Stimulated activated CD4-positive, alpha-beta T cell treated with anti-CD3 and anti-CD28 coated beads, Interleukin-12 subunit alpha, Interleukin-12 subunit beta, amount 100 ng/mL, for 48 hours (primary cell): ENCODE measurements at places on chromosomes 16 and 17.

GRCh38 chr16:12829096-12829888 lies 25.6 kb upstream of the CPPED1 start:
- DNase-seq, result no peak

- DNase-seq, result no peak
Observed at GRCh38 chr17:80319999-80320344, 59.3 kb downstream of the RNF213 start.

DNA sequence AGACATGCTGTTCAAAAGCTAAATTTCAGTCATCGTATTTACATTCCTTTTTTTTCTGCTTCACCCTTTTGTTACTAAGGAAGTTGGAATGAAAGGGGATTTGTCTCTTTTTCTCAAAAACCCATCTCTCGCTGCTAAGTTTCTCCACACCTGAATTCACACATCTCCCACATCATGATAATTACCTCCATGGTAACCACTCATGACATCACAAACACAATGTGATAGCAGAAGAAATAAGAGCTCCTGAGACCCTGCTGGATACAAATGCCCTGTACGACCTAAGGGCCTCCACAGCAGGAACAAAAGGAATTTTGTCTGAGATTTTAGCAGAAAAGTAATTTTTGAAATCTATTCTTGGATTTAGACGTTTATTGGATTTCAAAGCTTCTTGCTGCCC lies 82.6 kb upstream of the GNAO1 start:
- no peak for DNase-seq

- DNase-seq, result no peak
Observed at GRCh38 chr17:41103896-41104295, 1.3 kb upstream of the KRTAP4-9 start.

- DNase-seq, result no peak
Observed at GRCh38 chr16:28492511-28492910, 637 bp upstream of the CLN3 start.

DNA sequence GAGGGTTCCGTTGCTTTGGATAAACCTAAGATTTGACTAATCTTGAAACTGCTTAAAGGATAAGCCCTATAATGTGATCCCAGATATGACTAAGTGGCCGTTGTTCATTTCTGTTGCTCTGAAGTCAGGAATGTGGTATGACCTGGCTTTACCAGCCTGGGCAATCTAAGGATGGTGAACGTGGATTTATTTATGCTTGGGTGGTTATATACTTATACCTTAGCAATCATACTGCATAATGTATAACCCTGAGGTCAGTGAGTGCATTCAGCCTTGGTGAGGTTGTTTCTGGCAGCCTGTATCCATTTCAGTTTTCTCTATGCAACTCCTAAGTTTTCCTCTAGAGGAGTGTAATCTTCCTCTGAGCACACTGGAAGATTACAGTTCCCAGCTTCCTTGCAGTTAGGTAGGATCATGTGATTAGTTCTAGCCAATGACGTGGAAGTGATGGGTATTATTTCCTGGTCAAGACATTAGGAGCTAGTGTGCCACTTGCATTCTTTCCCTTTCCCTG lies 41.9 kb downstream of the FTO start:
- no peak for DNase-seq

DNA sequence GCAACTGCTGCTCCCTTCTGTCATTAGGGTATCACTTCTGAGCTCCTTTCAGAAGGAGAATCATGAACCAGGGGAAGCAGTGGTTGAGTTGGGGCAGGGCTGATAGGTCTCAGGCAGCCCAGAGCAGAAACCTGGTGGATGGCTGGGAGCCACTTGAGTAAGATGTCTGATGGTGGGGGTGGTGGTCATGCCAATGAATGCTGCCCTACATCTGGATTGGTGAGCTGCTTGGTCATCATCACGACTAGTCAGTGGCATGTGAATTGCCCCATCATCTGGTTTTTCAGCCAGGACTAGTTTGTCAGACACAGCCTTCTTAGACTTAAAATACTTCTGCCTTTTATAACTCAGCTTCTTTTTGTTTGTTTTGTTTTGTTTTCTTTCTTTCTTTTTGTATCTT lies 2.6 kb downstream of the GID4 start:
- no peak for DNase-seq

GRCh38 chr16:1144476-1145382 lies 8.2 kb upstream of the CACNA1H start:
- no peak for DNase-seq

DNA sequence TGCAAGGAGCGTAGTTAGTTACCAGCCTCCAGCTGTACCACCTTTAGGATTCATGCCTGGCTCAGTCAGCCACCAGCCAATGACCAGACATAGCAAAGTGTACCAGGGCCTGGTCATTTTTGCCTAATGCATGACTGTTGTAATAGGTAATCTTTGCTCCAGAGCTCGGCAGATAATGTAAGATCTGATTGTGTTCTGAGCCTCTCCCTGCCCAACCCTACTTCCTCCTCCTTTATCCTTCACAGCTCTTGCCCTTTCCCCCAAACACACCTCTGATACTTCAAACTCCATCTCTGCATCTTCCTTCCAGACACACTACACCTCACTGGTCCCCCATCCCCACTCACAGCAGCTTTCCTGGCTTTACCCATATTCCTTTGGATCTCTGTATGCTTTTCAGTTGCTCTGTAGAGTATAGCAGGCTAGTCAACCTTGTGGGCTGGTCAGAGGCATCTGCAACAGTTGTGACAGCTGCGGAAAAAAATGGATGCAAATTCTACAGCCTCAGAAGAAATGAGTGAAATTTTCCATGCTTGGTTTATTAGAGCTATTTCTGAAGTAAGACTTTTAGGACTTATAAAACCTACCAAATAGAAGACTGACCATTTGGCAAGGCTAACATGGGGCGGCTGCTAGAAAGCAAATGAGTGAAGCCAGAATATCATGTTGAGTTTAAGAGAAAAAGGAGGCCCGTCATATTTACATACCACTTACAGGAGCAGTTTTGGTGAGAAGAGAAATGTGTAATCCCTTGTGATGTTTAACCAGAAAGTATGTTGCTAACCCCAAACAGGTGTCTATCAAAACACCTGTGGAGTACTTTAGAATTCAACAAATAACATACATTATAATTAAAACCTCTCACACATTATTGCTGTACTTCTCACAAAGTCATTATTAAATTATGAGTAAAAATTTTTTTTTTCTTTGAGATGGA lies 19.9 kb upstream of the C16orf87 start:
- no peak for DNase-seq

- DNase-seq, result no peak
Observed at GRCh38 chr17:71801301-71801700, 319.5 kb upstream of the SOX9 start.

- no peak for DNase-seq
Observed at GRCh38 chr16:19914877-19915276, 30.2 kb upstream of the GPRC5B start.

DNA sequence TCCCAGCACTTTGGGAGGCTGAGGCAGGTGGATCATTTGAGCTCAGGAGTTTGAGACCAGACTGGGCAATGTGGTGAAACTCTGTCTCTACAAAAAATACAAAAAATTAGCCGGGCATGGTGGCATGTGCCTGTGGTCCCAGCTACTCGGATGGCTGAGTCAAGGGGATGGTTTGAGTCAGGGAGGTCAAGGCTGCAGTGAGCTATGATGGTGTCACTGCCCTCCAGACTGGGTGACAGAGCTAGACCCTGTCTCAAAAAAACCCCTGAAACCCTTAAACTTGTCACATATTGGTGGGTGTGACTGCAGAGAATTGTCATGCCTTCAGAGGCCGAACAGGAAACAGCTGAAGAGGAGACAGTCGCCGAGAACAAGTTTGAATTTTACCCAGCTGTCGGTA lies 13.4 kb downstream of the RPTOR start:
- DNase-seq, result no peak

DNA sequence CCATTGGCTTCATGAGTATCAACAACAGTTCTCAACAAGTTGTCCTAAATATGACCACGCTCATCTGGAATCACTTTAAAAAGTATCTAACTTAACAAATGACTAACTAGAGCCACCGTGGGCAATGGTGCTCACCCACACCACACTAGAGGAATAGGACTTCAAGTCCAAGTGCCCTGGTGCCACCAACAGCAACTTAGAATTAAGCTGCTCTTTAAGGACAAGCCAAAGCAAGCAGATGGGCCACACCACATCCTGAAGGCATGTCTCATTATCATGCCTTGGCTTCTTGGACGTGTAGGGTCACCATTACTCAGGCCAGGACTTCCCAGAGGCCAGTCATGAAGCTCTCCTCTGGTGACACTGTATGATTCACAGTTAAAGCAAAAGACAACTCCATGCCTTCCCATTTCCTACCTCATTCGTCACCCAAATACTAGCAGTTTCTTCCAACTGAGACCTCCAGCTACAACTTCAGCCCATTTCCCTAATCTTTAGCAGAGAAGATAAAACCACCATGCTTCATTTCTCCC lies 9.4 kb upstream of the SLC6A4 start:
- no peak for DNase-seq

DNA sequence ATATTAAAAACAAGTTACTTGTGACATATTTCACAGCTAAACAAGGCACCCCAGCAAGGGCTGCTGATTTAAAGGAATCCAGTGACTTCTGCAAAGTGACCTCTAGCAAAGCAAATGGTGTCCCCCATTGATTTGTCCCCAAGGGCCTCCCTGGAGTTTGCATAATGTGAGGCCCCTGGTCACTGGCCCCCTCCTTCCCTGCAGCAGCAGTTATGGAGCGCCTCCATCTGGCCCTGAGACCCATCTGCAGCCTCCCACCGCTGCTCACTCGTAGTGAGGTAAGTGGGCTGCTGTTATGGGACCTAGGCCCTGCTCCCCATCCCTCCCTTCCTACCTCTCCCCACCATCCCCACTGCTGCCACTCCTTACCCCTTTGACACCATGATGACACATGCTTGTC lies 19.6 kb upstream of the EEF2K start:
- no peak for DNase-seq

DNA sequence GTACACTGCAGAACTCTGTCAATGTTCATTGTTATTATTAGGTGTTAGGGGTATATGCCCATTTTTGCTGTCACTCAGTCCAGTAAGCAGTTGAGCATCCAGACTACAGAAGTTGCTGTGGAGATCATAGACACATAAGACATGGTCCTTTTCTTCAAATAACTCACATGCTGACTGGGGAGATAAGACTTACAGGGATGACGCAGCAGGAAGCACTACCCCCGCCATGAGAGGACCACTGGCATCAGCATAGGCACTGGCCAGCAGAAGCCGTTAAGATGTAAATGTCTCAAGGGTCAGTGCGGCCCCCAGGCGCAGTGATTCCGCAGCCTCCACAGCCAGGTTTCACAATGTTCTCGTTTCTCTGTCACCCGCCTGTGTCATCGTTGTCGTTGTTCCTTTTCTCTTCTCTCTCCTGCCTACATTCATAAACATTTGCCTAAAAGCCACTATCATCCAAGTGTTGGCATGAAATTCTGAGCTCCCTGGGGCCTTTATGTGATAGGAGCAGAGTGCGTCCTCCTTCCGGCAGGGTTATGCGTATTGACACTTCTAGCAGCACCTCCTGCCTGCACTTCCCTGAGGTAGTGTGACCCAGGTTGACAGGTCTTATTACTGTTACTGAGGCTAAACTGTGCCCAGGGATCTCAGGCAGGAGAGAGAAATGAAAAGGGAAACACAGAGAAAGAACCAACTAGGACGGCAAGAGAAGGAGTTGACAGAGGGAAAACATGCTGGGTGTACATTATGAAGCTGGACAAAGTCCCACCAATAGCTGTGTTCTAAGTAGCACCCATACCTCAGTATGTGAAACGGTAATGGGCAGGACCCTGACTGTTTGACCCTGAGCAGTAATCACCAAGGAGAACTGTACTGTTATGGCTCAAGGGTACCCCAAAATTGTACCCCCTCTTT lies 17.9 kb downstream of the TANGO6 start:
- no peak for DNase-seq

GRCh38 chr17:55124730-55125360 lies 139.9 kb upstream of the HLF start:
- DNase-seq, result no peak

GRCh38 chr16:4091240-4092012 lies 24.8 kb downstream of the ADCY9 start:
- DNase-seq, result no peak

DNA sequence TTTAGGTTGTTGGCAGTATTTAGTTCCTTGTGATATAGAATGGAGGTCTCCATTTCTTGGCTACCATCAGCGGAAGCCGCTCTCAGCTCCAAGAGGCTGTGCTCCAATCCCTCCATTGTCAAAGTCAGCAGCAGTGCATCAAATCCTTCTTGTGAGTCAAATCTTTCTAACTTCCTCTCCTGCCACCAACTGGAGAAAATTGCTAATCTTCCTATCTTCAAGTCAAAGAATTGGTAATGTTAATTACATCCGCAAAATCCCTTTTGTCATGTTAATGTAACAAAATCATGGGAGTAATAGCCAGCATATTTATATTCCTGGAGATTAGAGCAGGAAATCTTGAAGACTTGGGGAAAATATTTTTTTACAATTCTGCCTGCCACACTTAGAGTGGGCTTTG lies 436.4 kb upstream of the DYNLRB2 start:
- no peak for DNase-seq

DNA sequence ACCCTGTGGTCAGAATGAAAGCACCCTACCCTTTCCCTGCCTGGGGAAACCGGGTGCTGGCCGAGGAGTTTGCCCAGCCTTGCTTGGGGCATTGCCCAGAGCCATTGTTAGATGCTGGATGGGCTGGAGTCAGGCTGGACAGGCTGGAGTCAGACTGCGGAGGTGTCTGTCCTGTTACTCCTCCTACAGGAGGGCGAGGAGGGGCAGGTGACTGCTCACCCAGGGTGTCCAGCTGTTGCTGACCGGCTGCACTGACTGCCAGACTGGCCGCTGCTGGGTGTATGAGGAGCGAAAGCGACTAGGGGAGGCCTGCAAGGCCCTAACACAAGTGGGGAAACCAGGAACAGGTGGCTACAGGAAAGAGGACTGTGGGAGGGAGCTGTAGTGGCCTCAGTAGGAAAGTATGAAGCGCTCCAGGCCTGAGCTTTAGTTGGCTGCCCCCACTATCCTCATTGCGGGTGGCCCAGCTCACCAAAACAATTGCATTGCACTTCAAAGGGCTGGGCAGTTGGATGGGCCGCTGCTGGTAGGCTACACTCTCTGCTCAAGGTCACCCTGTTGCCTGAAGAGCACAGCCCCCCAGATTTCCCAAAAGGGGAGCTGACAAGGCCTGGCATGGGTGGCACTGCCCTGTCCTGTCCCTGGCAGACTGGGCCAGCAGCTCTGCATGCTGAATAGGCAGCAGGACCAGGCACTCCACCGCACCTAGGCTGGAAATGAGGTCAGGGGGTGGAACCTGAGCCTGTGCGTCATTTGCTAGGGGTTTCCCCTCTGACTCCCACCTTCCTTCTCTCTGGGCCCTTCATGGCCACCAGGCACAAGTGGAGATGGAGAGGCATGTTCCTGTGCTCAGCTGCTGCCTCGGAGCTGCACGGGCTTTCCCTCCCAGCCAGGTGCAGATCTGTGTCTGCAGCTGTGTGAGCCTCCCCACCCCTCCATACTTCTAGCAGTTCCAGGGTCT lies 18.4 kb downstream of the LDHD start:
- peak; percentile 66 for DNase-seq

DNA sequence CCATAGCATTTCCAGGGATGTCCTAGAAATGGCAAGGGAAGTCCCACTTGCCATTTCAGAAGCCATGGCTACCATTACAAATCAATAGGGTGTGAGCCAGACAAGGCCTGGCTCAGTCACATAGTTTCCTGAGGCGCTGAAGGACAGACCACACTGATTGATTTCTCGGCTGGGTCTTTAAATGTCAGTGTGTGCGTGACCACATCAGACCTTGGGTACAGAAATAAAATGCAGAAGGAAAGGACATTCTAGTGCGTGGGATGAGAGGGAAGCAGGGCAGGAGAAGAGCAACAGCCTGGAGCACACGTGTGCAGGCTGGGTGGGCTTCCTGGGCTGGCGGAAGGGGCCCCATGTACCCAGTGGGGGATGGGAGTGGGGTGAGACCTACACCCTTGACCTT lies 58.7 kb upstream of the LYRM9 start:
- DNase-seq, result no peak
